Gastroesophageal sphincter (tissue), 4 donors: ENCODE measurements at places on chromosomes 7 and 10. TPM values are rescaled to one million over a fixed set of nuclear protein-coding genes. Genes with fewer than 3 reads are reported as not detected.

ZNF425 gene
- 2.6 TPM for total RNA-seq

NUTM2B gene
- total RNA-seq = 0.27 TPM

SLC13A4 gene
- total RNA-seq = not detected

POLR2J2 gene
- total RNA-seq = 0.45 TPM

MKI67 gene
- 0.40 TPM for total RNA-seq

USP6NL gene
- 10.6 TPM for total RNA-seq

TMEM176B gene
- total RNA-seq = 69.3 TPM

FRMPD2 gene
- not detected for total RNA-seq

OPN4 gene
- not detected for total RNA-seq

AGAP9 gene
- total RNA-seq = 1.6 TPM

UBE2D1 gene
- 20.9 TPM for total RNA-seq

KAZALD1 gene
- 3.1 TPM for total RNA-seq

PLEKHS1 gene
- not detected for total RNA-seq

PIK3CG gene
- 4.0 TPM for total RNA-seq

CNTNAP2 gene
- 3.5 TPM for total RNA-seq

OR6V1 gene
- total RNA-seq = not detected

ETV1 gene
- total RNA-seq = 4.2 TPM

MTERF1 gene
- 8.7 TPM for total RNA-seq

GPR26 gene
- 0.02 TPM for total RNA-seq

SERPINE1 gene
- total RNA-seq = 28.2 TPM

ARHGAP19 gene
- total RNA-seq = 5.2 TPM

MYH16 gene
- total RNA-seq = not detected

GRID2IP gene
- not detected for total RNA-seq

WIPF3 gene
- total RNA-seq = 3.7 TPM

NPSR1 gene
- not detected for total RNA-seq

WEE2 gene
- total RNA-seq = not detected

MYPN gene
- total RNA-seq = not detected

TMEM248 gene
- total RNA-seq = 106 TPM
